ENCODE measurements at places on chromosomes 4 and X.

DNA sequence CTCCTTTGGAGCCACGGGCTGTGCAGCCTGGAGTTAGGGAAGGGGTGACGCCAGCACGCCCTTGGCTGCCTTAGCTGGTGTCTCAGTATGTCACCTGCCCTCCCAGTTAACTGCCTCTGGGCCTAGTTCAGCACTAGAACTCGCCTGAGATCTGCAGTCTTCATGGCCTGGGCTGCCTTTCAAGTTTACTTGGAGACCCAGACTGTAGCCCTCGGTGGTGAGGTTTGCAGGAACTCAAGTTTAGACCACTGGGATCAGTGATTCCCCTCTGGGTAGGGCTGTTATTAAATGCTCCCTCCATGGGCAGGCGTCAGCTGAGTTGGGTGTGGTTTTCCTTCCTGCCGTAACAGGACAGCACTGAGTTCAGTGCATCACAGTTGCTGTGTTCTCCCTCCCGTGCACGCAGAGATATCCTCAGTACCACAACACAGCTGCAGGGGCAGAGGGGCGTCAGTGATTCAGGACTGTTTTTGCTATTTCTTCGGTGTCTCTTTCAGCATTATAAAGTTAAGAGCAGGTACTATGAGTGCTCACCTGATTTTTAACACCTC is 30.5 kb downstream of the PLAC8 start:
- DNase-seq: no peak

DNA sequence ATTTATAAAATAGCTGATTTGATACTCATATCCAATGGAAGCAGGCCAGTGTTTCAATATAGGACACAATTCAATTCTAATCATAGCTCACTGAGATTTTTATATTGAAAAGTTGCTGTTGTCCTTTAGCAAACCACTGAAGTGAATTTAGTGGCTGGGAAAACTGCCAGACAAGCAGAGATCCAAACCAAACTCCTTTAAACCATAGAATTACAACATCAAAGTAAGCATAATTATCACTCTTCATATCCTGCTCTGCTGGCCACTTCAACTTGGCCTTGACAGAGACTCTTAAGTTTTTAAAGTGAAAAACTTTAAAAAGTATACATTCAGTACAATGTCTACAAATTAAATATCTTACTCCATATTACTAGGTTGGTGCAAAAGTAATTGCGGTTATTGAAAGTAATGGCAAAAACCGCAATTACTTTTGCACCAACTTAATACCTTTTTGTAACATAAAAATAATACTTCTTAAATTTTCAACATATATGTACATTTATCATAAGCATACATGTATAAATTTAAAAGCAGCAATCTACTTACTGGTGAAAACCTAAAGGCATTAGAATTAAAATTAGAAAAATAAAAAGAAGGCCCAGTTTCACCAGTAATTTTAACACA is 433.0 kb downstream of the PCDH10 start:
- DNase-seq: no peak

DNA sequence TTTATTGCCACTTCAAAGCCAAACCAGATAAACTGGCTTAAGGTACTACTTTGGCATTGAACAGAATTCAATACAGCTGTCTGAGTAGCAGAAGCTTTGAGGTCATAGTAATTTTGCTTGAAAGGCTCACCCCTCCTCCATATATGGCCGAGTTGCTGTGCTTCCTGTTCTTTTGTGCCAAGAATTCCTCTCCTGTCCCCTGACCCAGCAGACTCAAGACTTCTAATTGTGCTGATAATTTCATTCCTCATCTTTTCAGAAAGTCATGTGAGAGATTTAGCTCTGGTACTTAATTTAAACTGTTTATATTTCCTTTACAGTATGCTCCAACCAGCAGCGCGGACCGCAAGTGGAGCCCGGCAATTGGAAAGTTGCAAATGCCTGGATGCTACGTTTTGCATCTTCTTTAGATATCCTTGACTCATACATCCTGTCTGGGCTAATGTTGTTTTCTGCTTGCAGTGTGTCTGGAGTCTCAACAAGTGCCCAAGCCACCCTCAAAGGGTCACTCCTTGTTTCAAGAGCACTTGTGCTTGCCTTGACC is 373.4 kb downstream of the PDGFC start:
- no peak for DNase-seq

DNA sequence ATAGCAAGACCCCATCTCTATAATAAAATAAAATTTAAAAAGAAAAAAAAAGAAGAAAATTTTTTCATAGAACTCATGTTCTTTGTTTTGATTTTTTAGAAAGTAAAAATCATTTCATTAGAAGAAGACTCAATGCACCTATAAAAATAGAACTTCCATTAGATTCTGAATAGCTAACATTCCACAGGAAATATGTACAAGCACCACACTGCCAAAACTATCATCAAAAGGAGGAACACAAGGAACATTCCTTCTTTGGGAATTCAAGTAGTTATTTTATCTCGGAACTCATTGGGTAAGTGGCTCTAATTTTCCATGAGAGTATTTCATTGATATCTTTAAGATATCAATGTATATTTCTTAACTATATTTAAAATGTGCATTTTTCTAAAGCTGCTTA is 157.6 kb downstream of the CAMK2D start:
- DNase-seq: no peak

GRCh38 chr4:154617820-154618317 is 5.4 kb upstream of the FGG start:
- no peak for DNase-seq
